ENCODE measurements at places on chromosomes 11 and 22.

DNA sequence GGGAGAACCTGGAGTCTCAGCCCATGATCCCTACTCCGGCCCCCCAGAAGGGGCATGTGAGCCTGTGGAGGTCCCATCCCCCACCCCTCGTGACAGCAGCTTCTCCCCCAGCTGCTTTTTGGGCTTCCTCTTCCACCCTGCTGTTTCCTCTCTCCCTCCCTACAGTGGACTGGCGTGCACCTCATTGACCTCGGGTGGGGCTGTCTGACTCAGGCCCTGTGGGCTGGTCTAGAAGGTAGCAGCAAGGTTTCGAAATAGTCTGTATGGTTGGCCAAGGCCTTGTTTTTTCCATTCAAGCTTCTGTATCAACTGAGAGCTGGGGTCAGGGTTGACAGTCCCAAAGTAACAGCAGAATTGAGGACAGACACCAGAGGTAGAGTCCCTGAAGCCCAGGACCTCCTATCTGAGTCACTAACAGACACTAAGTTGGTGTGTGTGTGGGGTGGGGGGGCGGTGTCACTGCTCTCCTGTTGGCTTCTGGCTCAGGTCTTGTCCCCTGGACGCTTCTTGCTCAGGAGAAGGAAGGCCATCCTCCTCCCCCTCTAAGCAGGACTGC lies 7.7 kb downstream of the SLC37A2 start:
- no peak for DNase-seq

GRCh38 chr11:129223701-129224149 lies 31.6 kb upstream of the ARHGAP32 start:
- DNase-seq = no peak

DNA sequence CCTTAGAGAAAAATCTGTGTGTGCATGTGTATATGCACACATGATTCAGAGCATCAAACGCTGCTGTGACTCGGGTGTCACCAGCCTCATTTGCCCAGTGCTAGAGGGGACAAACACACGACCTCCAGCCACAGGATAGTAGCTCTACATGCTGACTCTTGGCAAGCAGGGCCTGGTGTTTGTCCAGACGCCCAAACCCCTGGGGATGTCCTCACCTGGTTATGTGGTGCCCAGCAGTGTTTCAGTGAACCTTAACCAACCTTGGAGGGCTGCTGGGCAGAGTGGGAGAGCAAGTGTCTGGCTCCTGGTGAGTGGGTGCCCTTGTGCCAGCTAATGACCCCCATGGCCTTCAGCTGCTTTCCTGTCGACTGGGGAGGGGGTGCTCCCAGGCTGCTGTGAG lies 26.7 kb downstream of the IGLL1 start:
- no peak for DNase-seq

GRCh38 chr11:128548649-128549255 lies 38.6 kb downstream of the ETS1 start:
- no peak for DNase-seq

DNA sequence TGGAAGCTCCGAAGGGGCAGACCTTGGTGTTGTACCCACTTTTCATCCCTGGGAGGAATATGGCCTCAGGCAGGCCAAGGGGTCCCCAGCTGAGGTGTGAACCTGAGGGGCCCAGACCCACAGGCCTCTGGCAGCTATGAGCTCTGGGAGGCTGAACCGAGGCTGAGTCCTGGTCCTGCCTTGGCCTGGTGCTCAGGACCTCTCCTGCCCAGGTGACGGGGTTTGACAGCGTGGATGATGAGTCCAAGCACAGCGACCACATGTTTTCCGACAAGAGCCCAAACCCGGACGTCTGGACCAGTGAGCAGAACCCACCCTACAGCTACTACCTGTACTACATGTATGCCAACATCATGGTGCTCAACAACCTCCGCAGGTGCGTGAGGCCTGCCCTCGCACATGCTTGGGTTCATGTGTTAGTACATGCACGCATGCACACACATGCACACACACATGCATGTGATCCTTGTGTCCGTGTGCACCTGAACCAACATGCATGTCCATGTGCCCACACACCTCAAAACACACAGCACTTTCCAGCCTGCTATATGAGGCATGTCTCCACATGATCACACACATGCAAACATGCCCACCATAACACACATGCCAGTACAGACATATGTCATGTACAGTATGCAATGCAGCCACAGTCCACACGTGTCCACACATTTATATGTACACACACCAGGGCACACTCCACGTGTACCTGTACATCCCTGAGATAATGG lies 40.9 kb downstream of the RNF141 start:
- no peak for DNase-seq

DNA sequence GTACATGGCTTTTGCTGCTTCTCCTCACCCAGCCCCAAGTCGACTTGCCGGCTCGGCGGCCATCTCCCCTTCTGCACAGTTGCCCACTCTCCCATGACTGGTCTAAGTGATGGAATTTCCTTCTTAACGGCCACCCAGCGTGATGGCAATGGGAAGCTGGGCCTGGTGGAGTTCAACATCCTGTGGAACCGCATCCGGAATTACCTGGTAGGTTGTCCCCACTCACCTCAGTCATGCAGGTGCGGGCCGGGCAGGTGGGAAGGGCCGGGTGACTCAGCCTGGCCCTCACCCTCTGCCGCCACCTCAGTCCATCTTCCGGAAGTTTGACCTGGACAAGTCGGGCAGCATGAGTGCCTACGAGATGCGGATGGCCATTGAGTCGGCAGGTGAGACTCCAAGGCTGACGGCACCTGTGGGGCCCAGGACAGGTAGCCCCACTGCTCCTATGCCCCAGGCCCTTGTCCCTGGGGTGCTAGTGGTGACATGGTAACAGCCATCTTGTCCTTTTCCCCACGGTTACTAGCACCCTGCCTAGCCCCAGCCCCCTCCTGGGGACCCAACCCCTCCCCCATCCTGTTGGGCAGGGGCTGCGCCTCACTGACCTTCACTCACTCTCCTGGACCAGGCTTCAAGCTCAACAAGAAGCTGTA lies 28.1 kb downstream of the CAPN1 start:
- DNase-seq = no peak

- DNase-seq = no peak
These were observed 4.3 kb downstream of the LARGE2 start for GRCh38 chr11:45926536-45927331.

- no peak for DNase-seq
These were observed at the start of gene IFITM5 for GRCh38 chr11:299081-299891. IFITM5 (minus strand) TSS chr11:299526; CDS start chr11:299490, 36 bp downstream.

DNA sequence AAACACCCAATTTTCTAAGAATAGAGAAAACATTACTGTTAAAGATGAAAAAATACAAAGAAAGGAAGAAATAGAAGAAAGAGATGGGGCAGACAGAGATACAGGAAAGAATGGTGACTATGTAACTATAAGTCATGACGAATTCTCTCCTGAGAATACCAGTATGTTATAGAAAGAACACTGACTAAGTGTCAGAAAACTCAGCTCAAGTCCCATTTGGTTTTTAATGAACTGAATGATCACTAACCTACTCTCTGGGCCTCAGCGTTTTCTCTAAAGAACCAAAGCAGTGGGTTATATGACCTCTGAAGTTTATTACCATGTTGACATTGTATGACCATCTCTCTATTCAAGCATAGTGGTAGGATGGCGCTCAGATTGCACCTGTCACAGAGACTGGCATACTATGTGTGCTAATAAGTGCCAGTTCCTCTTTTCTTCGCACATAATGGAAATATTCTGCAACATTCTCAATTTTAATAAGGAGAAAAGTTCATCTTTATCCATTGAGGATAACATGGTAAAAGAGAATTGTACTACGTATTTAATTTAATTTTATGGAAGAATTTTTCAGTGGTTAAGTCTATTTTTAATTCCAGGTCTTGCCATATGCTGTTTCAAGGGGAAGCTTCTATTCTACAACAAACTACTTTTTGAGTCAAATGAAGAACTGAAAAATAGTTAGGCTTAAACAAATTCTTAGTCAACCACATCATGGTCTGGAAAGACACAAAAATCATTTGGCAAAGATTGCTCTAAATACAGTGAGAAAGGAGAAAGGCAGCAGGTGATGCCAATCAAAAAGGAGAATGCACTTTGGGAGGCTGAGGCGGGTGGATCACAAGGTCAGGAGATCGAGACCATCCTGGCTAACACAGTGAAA lies 25.0 kb upstream of the EED start:
- DNase-seq = no peak

- no peak for DNase-seq
These were observed 2.9 kb downstream of the ELF5 start for GRCh38 chr11:34510673-34511072.

DNA sequence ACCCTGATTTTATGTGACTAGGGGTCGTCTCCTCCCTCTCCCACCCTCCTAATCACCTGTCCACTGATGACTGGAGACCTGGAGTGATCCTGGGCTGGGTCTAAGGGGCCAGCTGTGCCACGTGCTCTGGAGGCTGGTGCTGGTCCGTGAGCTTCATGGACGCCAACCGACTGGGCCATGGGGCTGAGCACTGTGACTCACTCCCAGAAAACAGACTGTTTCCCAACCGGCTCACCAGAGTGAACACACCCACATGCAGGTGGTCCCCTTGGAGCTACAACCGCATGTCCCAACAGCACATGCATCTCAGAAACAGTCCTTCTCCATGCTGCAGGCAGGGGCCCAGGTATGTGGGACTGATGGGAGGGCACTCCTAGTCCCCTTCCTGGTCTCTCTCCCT lies 14.0 kb upstream of the LMO1 start:
- DNase-seq = no peak

GRCh38 chr11:58575377-58576020 lies at the start of gene LPXN:
LPXN (minus strand) TSS chr11:58575856; CDS start chr11:58575772, 84 bp downstream.
- no peak for DNase-seq
